ENCODE measurements at places on chromosomes 7 and 10.

DNA sequence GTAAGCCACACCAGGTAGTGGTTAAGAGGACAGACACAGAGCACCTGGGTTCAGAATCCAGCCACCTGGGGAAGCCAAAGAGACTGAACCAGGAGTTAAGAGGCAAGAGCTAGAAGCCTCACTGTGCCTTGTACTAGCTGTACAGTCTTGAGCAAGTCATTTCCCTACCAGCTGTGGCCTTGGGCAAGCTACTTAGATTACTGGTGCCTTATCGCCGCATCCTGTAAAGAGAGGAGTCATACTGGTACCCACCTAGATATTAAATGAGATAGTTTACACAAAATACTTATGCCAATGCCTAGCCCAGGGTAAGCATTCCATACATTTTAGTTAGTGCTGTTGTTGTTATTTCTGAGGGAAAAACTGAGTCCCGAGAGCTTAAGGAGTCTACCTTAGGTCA lies 47.7 kb downstream of the HABP2 start:
- no peak for DNase-seq

GRCh38 chr10:46286991-46287693 lies at the start of gene ANTXRL:
Gene ANTXRL (plus strand): TSS chr10:46286997. CDS start chr10:46287263, 266 bp downstream.
- DNase-seq: no peak

- DNase-seq: no peak
These were observed 2.9 kb upstream of the CNPY1 start for GRCh38 chr7:155549226-155549625.

DNA sequence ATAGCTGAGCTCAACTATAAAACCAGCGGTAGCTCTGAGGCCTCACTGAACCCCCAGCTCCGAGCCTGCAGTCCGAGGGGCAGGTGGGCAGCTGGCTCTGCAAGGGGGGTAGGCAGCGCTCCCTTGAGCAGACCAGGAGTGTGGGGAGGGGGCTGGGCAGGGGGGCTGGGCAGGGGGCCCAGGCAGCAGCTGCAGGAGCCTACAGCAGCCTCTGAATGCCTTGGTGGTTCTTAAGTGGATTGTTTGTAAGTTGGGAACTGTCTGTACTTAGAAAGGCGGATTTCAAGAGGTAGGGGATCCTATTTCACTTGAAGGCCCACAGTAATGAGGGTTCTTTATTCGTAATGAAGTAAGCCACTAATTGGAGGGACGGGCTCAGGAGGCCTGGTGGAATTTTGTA lies 72.3 kb downstream of the ICA1 start:
- DNase-seq: no peak

DNA sequence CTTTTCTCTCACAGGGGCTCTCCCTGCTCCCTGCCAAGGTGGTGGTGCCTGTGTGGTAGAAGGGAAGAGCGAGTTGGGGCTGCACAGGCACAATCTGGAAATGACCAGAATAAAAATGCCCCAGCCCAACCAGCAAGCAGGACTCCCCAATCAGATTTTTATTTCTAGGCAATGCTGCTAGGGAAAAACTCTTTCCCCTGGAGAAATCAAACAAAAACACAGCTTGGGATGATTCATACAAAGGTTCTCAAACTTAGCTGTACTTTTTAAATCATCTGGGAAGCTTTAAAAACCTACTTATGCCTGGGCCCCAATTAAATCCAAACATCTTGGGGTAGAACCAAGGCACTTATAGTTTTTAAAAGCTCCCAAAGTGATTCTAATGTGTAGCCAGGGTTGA lies 243.2 kb downstream of the HTR7 start:
- DNase-seq: no peak

DNA sequence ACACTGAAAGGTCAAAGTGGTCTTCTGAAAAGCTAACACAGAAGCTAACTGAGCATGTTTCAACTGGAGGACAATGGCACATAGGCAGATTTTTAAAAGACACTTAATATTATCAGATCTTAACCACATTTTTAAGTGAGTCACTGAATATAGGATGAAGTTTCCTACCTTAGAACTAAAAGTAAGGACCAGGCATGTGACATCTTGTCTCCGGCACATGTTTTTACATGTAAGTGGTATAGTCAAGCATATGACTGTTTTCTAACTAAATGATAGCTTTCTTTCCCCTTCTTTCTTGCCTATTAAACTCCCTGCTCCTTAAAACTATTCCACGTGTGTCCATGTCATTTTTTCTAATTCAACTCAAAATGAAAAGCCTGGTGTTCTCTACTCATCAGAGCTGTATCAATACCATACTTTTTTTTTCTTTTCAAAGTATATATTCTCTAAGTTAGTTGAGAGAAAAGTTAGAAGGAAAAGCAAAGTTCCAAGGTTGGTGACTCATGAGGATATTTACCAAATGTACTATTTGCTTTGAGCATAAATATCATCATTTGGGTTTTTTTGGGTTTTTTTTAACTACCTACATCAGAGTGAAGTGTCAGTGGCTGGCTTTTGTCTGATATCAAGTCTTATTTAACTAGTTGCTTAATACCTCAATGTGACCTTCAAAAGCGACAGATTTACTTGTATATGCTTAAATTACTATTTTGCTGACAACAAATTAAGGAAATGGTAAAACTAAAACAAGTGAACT lies 127.5 kb downstream of the CRPPA start:
- no peak for DNase-seq

DNA sequence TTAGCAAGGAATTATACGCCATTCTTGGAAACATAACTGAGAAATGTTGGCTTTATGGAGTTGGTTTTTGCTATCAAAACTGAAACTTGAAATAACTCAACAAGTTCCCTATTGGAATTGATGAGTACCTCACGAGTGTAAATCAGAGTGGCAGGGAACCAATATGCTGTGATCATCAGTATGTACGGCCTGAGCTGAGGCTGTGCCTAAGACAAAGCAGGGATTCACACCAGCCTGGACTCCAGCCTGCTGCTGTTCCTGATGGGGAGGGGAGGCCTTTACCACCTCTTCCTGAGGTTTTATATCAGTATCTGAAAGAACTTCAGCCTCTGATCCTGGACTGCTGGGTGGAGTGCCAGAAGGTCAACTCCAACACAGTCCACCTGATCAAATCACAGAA lies 52.7 kb downstream of the CRTAC1 start:
- DNase-seq: no peak

DNA sequence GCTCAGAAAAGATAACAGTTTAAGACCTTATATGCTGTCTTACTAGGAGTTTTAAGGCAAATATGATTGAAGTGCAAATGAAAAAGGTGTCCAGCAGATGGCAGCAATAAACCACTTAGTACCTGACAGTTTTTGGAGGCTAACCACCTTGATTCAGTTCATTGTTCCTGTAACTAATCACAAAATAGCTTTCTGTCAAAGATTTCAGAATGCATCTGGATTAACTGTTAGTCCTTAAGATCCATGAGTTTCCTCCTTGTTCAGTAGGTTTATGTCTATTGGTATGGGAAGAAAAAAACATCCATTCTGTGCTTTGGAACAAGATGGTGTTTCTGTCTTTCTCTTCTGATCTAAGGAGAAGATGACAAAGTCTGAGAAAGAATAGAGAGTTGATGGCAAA lies 46.6 kb downstream of the CCSER2 start:
- DNase-seq: no peak
